GM03348 (cell line): ENCODE measurements at places on chromosomes 16 and 17.

- no peak for DNase-seq
Observed at GRCh38 chr17:34207572-34207971, 47.5 kb upstream of the CCL2 start.

DNA sequence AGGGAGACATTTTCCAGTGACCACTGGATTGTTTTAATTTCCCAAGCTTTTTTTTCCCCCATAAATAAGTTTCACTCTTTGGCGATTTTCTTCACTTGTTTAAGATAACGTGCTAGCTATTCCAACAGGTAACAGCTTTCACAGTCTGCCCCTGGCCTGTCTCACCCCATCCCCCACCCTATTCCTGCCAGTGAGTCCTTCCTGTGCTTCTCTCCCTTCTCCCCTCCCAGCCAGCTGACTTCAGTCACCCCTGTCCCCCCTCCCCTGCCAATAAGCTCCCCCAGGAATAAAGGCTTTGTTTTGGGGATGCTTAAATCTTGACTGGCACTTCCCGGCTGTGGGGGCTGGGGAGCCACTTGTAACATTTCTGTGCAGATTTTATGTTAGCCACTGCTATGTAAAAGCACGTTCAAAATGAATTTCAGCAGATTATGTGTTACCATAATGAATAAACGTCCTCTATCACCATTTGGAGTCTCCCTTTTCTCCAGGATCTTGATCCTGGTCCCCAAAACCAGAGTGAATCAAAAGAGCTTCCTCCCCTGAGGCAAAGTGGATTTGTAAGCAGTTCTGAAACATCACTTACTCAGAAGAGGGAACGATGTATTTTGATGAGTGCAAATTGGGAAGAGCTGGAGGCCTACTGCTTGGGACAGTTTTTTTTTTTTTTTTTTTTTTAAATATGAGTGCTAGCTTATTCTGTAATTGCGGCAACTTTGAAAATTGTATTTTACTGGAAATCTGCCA lies 58.2 kb downstream of the IGF2BP1 start:
- no peak for DNase-seq

- DNase-seq = no peak
Observed at GRCh38 chr17:4968486-4969046, 949 bp upstream of the SPAG7 start.

- DNase-seq = no peak
Observed at GRCh38 chr16:78137179-78137578, 37.7 kb downstream of the WWOX start.
